Endothelial cell of umbilical vein (primary cell): ENCODE measurements at places on chromosomes 3 and 15. TPM values are rescaled to one million over a fixed set of nuclear protein-coding genes. Genes with fewer than 3 reads are reported as not detected.

GRCh38 chr3:117622171-117622841, 912.7 kb downstream of the TUSC7 start:
- peak; percentile 91 for DNase-seq

- no peak for DNase-seq
These were observed 5.9 kb downstream of the HCN4 start for GRCh38 chr15:73362900-73363299.

- DNase-seq: peak; percentile 40
These were observed 58.9 kb downstream of the SFMBT1 start for GRCh38 chr3:52986938-52987337.

GRCh38 chr15:63461230-63461985, 43.0 kb upstream of the USP3 start:
- no peak for DNase-seq

DNA sequence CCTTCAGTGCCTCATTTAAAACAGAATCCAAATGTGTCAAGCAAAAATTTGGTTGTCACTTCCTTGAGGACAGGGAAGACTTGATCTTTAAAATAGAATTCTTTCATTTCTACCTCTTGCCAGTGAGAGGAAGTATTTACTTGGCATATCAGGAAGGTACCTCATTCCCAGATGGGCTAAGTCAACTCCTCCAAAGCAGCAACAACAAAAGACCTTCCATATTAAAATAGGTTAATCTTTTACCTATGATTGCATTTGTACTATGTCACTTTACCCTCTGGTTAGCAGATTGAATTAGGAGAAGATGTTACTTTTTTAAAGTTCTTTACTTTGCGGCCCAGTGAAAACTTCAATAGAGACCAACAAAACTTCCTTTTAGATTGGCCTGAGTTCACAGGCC, 462.1 kb upstream of the ADAMTS9 start:
- no peak for DNase-seq

GRCh38 chr3:17307887-17308286, 423.1 kb downstream of the PLCL2 start:
- DNase-seq: no peak

GRCh38 chr3:173993299-173993698, 595.8 kb downstream of the NLGN1 start:
- DNase-seq: peak; percentile 74

DNA sequence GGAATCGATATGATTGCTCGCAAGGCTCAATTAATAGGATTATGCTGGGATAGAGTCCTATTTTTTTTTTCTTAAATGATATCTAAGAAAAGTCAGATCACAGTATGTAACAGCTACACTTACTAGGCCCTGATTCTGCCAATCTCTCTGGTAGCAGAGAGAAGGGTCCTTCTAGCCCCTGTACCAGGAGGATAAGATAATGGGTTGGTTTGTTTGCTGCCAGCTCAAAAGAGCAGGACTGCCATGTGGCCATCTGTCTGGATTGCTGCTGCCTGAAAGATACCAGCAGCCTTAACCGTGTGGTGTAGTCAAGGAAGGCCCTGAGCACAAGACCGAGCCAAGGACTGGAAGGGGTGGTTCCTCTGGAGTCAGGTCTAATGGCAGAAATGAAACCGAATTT, 236.4 kb downstream of the KLF13 start:
- DNase-seq: no peak

DNA sequence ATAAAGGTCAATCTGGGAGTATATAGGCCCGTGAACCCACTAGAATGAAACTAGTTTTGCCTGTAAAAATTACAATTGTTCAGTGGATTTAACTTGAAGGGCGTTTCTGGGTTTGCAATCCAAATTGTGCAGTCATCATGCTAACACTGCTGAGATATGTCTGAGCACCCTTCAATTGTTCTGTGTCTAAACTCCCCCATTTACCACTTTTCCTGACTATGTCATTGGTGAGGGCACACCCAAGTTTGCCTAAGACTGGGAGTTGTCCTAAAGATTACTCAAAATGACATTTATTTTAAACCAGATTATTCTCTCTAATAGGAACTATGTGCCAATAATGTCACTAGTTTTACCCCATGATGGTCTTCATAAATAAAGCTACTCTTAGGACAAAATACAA, 54.6 kb downstream of the EMC4 start:
- DNase-seq: no peak

GRCh38 chr3:123791417-123791816, 92.7 kb downstream of the MYLK start:
- peak; percentile 74 for DNase-seq

GRCh38 chr15:90701048-90701447, 16.1 kb upstream of the BLM start:
- no peak for DNase-seq

- DNase-seq: no peak
These were observed 1.7 kb upstream of the PHGR1 start for GRCh38 chr15:40349163-40349562.

DNA sequence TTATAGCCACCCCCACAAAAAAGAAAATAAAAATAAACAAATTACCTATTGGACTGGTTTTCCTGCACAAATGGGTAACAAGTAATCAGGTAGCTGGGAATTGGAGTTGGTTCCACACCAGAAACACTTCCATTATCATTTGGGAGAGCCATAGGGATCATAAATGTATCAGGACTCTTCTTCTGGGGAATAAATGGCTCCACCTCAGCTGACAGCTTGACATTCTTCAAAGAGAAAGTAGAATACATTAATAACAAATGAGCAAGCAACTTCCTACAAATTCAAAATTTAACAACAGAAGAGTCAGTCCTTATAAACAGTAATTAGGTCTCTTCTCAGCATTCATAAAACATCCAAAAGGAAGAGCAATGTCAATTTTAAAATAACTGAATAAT, 8.7 kb downstream of the SECISBP2L start:
- DNase-seq: no peak

GRCh38 chr15:100959066-100960050, 40.2 kb downstream of the LRRK1 start:
- peak; percentile 61 for DNase-seq

DNA sequence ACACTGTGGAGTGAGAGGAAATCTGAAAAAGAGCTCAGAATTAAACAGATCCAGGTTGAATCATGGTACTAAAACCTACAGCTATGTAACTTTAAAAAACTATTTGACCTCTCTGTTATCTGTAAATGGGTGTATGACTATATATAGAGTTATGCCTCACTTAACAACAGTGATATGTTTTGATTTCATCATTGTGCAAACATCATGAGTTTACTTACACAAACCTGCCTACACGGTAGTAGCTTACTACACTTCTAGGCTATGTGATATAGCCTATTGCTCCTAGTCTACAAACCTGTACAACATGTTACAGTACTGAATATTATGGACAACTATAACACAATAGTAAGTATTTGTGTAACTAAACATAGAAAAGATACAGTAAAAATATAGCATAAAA, 191.6 kb upstream of the MEIS2 start:
- DNase-seq: no peak

GRCh38 chr3:32992310-32992686, 40.9 kb downstream of the CCR4 start:
- no peak for DNase-seq

- no peak for DNase-seq
These were observed 13.9 kb upstream of the SLITRK3 start for GRCh38 chr3:165210132-165210531.

GRCh38 chr3:107969994-107970819, 120.6 kb downstream of the CD47 start:
- DNase-seq: peak; percentile 92

GRCh38 chr3:195128255-195129071, 142.5 kb downstream of the XXYLT1 start:
- DNase-seq: peak; percentile 69

DNA sequence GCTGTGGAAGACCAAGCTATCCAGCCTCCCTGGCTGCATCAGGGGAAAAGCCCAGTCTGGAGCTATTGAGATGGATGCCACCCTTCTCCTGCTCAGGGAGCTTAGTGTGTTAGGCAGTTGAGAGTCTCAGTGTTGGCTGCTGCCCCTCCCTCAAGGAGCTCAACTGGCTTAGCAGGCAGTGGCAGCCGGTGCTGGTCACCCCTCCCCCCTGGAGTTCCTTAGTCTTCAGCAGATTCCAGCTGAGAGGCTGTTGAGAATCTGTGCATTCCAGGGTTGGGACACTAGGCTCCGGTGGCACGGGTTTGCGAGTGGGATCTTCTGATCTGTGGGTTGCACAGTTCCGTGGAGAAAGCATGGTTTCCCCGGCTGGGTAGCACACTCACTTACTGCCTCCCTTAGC, 883.8 kb downstream of the NSUN3 start:
- no peak for DNase-seq

- DNase-seq: peak; percentile 59
These were observed 878 bp downstream of the DYNC1LI1 start for GRCh38 chr3:32569540-32570420.

DNA sequence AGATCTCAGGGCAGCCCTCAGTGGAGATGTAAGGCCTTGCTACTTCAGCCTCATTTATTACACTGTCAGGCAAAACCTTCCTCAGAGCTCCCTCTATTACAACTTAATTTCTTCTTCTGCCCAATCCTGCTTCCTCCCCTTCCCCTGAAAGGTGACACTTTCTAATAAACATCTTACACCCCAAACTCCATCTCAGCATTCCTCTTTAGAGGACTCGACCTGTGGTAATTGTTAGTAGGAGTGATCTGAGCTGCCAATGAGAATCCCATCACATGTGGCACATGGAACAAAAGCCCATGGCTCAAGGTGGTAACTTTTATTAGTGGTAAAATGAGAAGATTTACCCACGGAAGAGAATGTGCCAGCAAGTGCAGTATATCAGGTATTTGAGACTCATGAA, 29.8 kb downstream of the DTWD1 start:
- no peak for DNase-seq

GRCh38 chr3:124044956-124045355, 53.0 kb upstream of the ROPN1 start:
- DNase-seq: no peak

DNA sequence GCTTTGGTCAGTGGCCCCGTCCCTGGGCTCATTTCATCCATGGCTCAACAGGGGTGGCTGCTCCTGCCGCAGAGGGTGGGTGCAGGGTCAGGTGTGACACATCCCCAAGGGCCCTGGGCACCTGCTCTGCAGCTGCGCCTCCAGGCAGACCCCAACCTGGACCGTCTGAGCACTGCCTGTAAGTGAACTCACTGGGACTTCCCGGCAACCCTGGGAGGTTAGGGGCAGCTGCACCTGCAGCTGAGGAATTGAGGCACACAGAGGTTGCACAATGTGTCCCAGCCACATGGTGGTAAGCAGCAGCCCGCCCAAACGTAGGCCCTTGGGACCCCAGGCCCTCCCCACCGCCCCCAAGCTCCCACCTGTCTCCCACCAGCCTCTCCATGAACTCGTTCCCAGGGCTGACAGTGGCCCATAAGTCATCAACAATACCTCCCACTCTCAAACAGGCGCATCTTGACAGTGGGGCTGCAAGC, 55.1 kb downstream of the PLXNA1 start:
- no peak for DNase-seq

- peak; percentile 95 for DNase-seq
These were observed 106.5 kb upstream of the SLC4A7 start for GRCh38 chr3:27590437-27591298.

DNA sequence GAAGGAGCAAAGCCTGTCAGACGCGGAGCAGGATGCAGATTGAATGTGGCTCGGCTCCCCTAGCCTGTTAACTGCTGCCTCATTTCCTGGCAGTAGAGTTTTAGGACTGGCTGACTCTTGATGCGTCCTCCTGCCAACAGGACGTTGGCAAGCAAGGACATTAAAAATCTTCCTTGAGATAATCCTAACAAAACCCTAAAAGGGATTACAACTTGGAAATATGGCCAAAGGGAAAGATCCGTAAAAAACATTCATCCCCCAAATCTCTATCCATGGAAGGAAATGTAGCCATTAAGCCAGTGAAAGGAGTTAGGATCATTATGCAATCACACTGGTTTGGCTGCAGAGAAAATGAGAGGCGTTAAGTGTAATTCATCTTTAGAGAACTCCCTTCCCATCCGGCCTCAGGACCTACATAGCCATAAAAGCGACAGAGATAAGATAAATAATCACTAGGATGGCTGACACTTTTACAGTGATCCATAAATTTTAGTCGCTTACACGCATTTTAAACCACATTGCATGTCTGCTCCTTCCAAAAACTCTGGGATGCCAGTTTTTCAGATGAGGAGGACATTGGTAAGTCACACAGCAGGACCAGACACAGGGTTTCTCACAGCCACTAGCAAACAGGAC, 44.5 kb upstream of the C3orf80 start:
- peak; percentile 66 for DNase-seq

DNA sequence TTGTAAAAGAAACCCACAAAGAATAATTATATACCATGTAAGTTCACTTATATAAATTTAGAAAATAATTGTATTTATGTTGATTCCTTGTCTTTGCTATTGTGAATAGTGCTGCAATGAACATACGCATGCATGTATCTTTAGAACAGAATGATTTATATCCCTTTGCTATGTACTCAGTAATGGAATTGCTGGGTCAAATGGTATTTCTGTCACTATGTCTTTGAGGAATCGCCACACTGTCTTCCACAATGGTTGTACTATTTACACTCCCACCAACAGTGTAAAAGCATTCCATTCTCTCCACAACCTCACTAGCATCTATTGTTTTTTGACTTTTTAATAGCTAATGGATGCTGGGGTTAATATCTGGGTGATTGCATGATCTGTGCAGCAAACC, 149.4 kb upstream of the CNTN3 start:
- no peak for DNase-seq

GRCh38 chr3:164371681-164372080, 706.6 kb downstream of the SI start:
- no peak for DNase-seq

- no peak for DNase-seq
These were observed 2.1 kb downstream of the ZFAND6 start for GRCh38 chr15:80061582-80061981.

GRCh38 chr3:151707216-151707615, 26.5 kb upstream of the AADACL2 start:
- no peak for DNase-seq

DNA sequence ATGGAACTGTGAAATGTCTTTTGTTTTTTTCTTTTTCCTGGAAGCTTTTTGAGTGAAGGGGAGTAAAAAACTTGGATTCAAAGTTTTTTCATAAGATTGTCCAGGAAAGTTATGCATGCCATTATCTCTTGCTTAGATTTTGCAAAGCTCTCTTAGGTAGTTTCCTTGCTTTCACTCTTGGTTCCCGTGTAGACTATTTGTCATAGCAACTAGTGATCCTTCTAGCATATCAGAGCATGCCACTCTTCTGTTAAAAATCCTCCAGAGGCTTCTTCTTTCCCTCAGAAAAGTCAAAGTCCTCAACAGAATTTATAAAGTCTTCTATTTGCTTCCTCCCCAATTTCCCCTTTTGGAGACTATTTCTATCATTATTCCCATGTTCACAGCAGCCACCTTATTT, 21.1 kb downstream of the GTF2E1 start:
- no peak for DNase-seq

GRCh38 chr15:66775127-66776105, 73.4 kb downstream of the SMAD6 start:
- no peak for DNase-seq

Gene TPRG1
- not detected in 2 replicates for total RNA-seq

Gene GABRR3
- not detected in 2 replicates for total RNA-seq

Gene PPP2R3A
- 13.8 and 14.6 TPM in 2 replicates for total RNA-seq

Gene ERICH6
- not detected in 2 replicates for total RNA-seq

Gene LDHAL6B
- total RNA-seq: not detected in 2 replicates

Gene EEF1AKMT4
- 3.3 and 3.4 TPM in 2 replicates for total RNA-seq

Gene REC114
- total RNA-seq: not detected in 2 replicates

Gene EFL1
- total RNA-seq: 21.9 and 22.0 TPM in 2 replicates

Gene DNAH12
- 0.20 TPM in 1 of 2 replicates, not detected in the other for total RNA-seq

Gene TM6SF1
- 26.5 and 26.8 TPM in 2 replicates for total RNA-seq

Gene PLSCR2
- total RNA-seq: not detected in 2 replicates

Gene CFAP161
- total RNA-seq: 0.65 TPM in 1 of 2 replicates, not detected in the other

Gene ZNF710
- total RNA-seq: 31.8 and 32.4 TPM in 2 replicates

Gene EIF4E3
- total RNA-seq: 4.9 and 7.6 TPM in 2 replicates

Gene CHL1
- not detected in 2 replicates for total RNA-seq

Gene GOLGA8T
- total RNA-seq: not detected in 2 replicates
